ENCODE measurements at places on chromosomes 11 and 22.

DNA sequence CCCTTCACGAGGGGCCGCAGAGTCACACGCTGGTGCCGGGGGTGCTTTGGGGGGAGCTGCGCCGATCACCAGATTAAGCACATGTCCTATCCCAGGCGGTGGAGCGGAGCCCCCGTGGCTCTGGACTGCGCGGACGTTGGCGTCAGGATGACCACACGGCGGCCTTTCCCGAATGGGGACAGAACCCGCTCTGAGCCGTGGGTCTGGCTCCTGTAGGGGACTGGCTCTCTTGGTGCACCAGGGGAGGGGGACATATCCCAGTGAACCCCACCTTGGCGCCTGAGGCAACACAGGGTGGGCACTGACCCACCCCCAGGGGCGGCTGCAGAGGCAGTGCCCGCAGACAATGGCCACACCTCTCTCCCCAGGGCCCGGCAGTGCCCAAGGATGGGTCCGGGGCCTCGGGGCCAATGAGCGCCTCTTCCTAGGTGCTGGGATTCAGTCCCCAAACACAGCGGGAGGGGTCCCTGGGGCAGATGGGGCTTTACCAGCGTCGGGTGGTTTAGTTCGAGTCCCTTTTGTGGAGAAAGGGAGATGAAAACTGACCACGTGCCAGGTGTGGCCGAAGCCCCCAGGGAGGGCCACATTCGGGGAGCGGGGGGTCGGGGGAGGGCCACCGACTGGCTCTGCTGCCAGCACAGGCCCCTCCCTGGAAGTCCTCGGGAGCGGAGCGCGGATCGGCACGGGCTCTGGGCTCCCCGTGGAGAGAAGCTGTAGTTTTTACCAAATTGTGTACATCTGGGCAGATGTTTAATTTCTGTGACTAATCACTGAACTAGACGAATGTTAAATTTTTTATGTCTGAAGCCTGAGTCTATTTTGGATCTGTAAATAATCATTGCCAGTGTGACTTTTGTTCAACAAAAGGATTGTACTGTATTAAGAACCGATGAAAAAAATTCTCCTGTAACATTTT lies 58.9 kb downstream of the GRAMD4 start:
- DNase-seq: no peak

DNA sequence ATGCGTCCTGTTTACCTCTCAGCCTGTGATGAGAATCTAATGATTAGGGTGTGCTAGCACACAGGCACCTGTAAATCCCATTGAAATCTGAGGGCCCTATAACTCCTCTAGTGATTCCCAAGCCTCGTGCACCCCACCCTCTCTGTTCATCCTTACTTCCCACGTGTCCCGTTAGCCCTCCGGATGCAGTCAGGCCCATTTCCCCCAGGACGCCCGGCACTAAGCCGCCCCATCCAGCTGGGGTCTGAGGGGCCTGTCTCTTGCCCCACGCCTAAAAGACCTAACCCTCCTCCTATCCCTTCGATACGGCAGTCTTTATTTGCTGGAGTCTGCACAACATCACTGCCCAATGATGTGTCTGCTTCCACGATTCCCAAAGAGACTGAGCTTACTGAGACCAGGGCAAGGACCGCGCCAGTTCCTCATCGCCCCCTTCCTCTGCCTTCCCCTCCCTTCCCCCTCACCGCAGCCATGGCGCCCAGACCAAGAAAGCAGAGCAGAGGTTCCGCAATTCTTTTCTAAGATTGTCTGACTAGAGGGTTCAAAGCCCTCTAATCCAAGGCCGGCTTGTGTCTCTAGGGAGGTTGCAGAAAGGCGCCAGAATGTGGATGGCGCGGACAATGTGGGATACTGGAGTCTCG lies 1.1 kb upstream of the FADS2 start:
- no peak for DNase-seq

GRCh38 chr11:123139206-123139605 lies 55.8 kb downstream of the CLMP start:
- no peak for DNase-seq

GRCh38 chr22:27431896-27432295 lies 369.7 kb downstream of the MN1 start:
- DNase-seq: no peak

DNA sequence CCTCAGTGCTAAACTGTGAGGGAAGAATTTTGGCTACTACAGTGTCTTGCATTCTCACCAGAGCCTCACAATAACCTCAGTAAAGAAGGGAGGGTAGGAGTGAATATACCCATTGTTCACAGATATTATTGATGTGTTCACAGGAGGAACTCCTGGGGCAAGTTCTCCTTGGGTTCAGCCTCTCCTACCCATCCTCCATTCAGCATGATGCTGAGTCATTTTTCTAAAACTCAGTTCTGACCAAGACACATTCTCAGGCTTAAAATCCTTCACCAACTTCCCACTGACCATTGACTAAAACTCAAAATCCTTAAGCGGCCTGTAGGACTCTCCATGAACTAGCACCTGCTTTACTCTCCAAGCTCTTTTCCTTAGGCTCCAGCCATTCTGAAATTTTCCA lies 48.7 kb downstream of the SYTL2 start:
- DNase-seq: no peak

- DNase-seq: no peak
Measured at GRCh38 chr11:103792981-103793468, 243.4 kb upstream of the DDI1 start.

DNA sequence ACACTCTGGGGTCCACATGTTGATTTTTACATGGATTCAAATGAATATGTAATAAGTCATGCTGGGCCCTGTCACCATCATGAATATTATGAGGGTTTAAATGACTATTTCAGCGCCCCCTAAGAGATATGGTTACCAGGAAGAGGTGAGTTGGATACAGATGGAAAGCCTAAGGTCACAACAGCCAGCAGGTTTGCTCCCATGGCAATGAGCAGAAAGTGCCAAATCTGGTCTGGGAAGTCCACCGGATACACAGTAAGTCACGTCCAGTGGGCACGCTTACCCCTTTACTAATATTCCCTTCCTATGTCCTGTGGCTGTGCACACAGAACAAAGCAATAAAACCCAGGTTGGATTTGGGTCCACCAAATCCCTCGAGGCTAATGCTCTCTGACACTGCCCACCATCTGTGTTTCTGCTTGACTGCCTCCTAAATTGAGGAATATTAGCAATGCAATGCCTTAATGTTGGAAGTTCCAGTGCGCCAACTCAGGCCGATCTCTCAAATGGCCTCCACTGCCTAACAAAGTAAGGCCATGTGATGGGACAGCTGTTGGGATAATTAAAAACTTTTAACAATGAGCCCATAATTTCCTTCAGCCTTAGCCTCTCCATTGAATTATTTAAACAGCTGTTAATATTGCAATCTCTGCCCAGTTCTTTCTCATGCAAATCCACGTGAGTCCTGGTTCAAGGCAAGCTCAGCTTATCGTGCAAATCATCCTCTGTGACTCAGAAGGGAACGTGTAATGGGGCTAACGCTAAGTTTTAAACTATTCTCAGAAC lies 97.6 kb downstream of the SLC1A2 start:
- DNase-seq: no peak

GRCh38 chr11:75275581-75275980 lies 35.0 kb downstream of the TPBGL start:
- no peak for DNase-seq

DNA sequence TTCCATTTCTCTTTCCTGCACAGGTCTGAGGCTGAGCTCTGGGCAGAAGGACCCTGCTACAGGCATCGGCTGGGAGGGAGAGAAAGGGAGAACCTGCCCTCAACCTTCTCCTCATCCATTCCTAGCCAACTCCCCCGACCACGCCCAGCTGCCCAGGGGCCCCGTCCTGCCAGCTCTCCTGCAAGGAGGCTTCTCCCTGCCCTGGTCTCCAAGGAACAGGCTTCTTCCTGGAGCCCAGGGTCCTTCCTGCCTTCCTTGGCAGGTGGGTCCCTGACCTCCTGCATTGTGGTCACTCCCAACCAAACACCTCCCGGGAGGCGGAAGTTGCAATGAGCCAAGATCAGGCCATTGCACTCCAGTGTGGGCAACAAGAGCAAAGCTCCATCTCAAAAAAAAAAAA lies 12.5 kb upstream of the HMOX1 start:
- no peak for DNase-seq

GRCh38 chr22:47278655-47279054 lies 516.2 kb downstream of the TBC1D22A start:
- DNase-seq: no peak

- DNase-seq: no peak
Measured at GRCh38 chr11:75328426-75329277, 22.8 kb downstream of the ARRB1 start.

GRCh38 chr11:111836162-111836561 lies 35.2 kb downstream of the ALG9 start:
- DNase-seq: no peak

DNA sequence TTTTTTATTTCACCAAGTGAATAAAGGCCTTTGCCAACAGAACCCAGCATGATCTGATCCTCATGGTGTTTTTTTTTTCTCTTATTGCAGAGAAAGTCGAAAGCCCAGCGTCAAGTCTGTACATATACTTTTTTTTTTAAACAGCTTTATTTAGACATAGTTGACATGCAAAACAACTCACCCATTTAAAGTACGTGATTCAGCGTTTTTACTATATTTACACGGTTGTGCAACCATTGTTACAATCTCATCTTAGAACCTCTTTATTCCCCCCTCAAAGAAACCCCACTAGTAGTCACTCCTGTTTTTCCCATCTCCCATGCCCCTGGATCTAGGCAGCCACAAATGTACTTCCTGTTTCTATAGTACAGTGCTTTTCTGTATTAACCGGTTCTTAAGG lies 20.6 kb upstream of the AP1B1 start:
- DNase-seq: no peak

GRCh38 chr11:99065121-99065520 lies 44.4 kb downstream of the CNTN5 start:
- DNase-seq: no peak

- no peak for DNase-seq
Measured at GRCh38 chr11:113174882-113175281, 139.5 kb upstream of the TTC12 start.

- DNase-seq: no peak
Measured at GRCh38 chr11:63736864-63737263, 31.7 kb downstream of the ZFTA start.

DNA sequence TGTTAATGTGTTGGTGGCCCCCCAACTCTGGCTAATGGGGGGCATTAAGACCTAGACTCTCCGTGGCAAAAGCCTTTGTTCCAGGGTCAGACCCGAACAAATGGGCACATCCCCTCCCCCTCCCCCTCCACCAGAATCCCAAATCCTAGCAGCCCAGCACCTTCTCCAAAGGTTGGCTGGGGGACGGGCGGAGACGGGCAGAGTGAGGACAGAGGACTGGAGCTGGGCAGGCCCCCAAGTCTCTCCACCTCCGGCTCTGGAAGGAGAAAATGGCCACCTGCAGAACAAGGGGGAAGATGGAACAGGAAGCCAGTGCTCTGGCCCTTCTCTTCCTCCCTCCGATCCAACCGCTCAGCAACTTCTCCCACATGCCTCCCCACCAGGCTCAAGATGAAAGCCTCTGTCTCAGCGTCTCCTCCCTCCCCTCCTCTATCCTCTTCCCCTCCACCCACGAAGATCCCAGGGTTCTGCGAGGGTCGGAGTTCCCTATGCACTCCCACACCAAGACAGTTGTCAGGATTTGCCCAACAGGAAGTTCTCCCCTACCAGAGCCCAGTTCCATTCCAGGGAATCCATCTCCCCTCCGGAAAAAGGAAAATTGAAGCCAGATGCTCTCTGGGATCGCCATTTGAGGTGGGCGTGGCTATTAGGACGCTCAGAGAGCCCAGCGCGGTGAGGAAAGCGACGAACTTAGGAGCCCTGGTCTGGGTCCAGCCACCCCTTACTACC lies 20.1 kb downstream of the ADA2 start:
- no peak for DNase-seq

GRCh38 chr11:66124564-66124963 lies 54.5 kb downstream of the PACS1 start:
- no peak for DNase-seq

- DNase-seq: no peak
Measured at GRCh38 chr11:131682373-131683015, 312.1 kb downstream of the NTM start.

DNA sequence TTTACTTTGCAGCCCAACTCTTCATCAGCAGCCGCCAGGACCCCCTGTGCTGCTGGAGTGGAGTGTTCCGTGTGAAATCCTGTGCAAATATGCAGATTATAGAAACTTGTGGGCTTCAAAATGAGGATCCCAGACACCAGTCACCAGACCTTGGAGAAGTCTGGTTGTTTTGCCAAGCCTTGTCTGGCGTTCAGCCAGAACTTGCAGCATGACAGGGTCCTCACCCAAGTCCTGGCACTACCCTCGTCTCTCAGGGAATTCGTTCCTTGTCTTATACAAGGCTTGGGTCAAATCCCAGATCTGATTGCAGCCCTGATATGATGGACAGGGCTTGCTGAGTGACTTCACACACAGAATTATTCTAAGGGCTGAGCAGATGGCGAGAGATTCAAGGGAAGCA lies 18.9 kb downstream of the SHISAL1 start:
- DNase-seq: no peak
